ENCODE measurements at places on chromosomes 4 and X.

GRCh38 chr4:19151684-19152083 is 1100.0 kb upstream of the SLIT2 start:
- no peak for DNase-seq

DNA sequence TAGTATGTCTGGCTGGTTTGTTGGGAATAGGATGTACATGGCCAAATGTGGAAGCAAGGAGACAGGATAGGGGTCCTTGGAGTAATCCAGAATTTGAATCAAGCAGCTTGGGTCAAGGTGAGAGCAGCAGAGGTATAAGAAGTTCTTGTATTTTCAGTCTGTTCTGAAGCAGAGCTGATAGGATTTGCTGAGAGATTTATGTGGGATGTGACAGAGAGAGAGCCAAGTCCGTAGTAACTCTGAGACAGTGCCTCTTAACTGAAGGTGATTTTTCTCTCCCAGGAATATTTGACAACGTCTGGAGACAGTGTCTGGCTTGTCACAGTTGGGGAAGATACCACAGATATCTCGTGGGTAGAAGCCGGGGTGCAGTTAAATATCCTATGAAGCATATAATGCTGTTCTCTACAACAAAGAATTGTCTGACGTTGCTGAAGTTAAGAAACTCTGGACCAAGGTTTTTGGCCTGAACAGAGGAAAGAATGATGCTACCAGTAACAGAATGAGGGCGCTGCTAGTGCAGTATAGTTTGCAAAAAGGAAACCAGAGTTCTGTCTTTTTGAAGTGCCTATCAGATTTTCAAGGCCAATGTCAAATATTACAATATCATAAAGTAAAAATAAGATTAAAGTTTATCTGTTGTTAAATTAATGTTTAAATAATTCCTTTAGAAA is 184.0 kb downstream of the ARHGAP24 start:
- peak; percentile 22 for DNase-seq

DNA sequence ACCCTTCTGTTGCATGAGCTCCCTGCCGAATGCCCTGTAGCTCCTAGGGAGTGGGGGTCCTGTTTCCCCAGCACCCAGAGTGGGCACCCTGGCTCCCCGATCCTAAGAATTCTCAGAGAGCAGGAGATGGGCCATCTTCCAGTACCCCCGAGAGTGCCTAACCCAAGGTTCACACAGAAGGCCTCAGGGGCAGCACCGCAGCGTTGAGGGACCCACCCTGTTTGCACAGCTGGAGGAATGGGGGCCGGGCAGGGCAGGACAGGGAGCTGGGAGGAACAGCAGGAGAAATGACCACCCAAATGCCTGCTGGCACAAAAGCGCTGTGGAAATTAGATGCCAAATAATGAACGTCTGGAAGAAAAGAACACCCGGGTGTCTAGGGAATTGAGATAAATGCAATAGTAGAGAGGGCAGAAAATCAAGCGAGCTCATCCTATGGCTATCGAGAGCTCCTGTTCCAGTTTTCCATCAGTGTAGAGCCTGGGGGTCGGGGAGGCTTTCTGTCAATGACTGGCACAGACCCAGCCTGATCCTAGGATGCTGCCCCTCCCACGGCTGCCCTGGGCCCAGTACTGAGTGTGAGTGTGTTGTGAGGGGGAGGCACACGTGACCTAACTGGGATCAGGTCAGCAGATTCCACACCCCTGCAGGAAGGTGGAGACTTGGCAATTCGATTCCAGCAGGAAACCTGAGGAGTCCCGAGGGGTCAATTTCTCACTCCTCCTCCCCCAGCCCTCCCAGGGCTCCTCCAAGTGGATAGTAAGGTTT is 25.7 kb downstream of the SEPTIN6 start:
- DNase-seq: no peak

- DNase-seq: no peak
These were observed 6.6 kb upstream of the CXXC4 start for GRCh38 chr4:104501290-104501689.

GRCh38 chr4:10590896-10591295 is 93.7 kb downstream of the CLNK start:
- no peak for DNase-seq

DNA sequence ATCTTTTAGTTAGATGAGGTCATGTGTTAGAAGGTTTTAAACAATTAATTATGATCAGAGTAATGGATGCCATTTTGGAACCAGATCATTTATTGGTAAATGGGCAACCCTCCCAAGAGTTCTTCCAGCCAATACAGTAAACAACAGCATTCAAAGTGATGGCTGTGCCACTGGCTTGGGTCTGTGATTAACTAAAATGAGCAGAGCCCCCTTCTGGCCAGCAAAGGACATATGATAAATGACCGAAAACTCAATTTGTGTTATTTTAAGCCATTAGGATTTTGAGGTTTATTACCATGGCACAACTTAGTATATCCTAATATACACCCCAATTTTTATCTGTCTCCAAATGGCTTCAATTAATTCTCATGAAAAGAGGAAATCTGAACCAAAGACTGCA is 90.8 kb upstream of the NPFFR2 start:
- DNase-seq: no peak

- peak; percentile 37 for DNase-seq
These were observed 216.9 kb downstream of the PTTG2 start for GRCh38 chr4:38177035-38177546.

DNA sequence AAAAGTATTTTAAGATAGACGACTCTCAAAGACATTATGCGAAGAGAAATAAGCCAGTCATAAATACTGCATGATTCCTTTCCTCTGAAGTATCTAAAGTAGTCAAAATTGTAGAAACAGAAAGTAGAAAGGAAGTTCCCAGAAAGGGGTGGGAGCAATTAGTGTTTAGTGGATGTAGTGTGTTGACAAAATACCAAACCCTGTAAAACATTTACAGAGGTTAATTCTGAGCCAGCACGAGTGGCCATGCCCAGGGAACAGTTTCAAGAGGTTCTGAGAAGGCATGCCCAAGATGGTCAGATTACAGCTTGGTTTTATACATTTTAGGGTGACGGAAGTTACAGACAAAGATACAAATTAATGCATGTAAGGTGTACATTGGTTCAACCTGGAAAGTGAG is 34.4 kb upstream of the SLC25A4 start:
- no peak for DNase-seq

DNA sequence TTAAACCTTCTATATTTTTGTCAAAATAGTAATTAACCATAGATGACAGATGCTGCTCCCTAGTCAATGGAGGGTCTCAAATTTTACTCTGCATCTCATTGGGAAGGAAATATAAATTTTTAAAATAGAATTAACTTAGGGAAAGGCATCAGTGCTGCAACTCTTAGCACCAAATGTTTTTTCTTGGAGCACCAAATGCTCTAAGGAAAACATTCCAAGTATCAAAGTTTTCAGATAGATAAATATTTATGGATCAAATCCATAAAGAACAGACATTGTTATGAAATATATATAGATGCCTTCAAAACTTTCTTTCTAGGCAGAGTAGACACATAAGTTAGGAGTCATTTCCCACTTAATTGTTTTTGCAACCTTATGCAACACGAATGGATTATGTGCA is 168.7 kb downstream of the ANTXR2 start:
- no peak for DNase-seq

DNA sequence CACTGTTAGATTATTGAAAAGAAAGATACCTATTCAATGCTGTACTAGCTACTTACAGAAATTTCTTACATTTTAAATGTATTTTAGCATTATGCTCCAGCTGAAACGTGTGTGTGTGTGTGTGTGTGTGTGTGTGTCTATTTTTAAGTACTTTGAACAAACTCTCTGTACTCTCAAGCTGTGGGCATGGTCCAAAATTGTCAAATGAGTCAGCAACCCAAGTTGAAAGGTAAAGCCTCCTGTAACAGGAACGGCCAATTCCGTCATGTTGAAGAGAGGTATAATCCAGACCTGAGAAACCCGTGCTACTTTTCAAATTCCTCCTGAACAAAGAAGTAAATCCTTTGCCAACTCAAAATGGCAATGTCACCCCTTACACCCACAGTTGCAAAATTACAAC is 20.5 kb downstream of the MAOB start:
- no peak for DNase-seq
